NCI-H1417 treated with DMSO at 0.1 percent for 48 hours (cell line): ENCODE measurements at places on chromosomes 5 and 9.
A peak's percentile ranks its signal among the peaks of the same experiment; 100 is the strongest.

- peak; percentile 65 for DNase-seq
These were observed 168.4 kb upstream of the MAP1B start for GRCh38 chr5:71938895-71939294.

GRCh38 chr9:35797311-35798109 is 6.1 kb downstream of the NPR2 start:
- no peak for DNase-seq

- DNase-seq = no peak
These were observed at the start of gene HMMR for GRCh38 chr5:163460562-163461171. HMMR (plus strand) TSS chr5:163460632; CDS start chr5:163460693, 61 bp downstream.

DNA sequence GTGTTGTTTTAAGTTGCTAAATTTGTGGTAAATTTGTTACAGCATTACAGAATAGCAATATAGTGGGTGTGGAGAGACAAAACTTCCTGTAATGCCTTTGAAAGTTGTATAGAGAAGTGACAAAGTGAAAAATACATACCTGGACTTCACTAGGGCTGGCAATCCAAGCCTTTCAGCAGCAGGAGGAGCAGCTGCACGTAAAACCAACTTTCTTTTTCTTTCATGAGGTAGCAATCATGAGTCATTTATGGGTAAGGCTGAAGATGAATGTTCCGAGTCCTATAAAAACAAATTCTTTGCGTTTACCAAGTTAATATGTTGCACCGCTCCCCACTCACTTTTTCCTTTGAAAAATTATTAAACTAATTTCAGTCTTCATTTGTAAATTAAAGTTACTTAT is 1138.2 kb downstream of the TAF11L14 start:
- no peak for DNase-seq

- no peak for DNase-seq
These were observed 196.6 kb downstream of the PAPPA start for GRCh38 chr9:116350213-116350612.

GRCh38 chr9:131113655-131114054 is 11.7 kb upstream of the NUP214 start:
- DNase-seq = no peak
